ENCODE measurements at places on chromosomes 3 and 15.

DNA sequence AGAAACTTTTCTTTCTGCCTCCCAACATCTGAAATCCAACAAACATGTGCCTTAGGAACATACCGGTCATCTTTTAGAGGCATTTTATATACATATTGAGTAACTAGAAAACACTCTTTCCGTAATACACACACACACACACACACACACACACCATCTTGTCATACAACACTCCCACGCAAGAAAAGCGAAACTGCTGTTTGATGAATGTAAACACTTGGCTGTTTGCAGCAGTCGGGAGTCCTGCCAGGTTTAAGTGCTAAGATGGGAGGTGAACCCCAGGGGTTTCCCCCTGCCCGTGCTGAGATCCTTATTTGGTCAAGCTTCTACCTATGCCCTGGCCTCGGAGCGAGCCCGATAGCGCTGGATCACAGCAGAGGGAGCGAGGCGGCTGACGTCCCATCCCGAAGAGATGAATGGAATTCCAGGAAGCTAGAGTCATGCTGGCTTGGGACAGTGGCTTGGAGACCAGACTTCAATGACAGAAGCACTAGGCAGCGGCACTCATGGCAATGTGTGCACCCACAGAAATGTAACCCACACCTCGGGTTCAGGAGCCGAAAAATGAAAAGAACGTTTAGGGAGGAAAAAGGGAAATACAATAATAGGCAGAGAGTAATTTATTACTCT, 1.3 kb upstream of the THBS1 start:
- DNase-seq: no peak

DNA sequence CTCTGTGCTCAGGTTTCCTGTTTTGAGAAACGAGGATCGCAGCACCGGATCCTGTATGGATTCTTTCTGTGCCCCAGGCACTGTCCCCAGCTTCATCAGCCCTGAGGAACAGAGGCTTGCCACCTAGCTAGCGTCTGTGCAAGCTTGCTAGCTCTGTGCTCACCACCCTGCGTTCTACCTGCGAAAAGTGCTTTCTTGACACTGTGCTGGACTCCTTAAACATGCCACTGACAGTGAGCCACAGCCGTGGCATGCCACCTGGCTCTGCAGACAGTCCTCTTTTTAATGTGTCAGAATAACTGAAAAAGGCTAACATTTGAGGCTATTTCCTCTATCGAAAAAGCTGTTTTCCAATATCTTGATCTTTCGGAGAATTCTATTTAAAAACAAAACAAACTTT, 1.4 kb downstream of the PGPEP1L start:
- DNase-seq: no peak

DNA sequence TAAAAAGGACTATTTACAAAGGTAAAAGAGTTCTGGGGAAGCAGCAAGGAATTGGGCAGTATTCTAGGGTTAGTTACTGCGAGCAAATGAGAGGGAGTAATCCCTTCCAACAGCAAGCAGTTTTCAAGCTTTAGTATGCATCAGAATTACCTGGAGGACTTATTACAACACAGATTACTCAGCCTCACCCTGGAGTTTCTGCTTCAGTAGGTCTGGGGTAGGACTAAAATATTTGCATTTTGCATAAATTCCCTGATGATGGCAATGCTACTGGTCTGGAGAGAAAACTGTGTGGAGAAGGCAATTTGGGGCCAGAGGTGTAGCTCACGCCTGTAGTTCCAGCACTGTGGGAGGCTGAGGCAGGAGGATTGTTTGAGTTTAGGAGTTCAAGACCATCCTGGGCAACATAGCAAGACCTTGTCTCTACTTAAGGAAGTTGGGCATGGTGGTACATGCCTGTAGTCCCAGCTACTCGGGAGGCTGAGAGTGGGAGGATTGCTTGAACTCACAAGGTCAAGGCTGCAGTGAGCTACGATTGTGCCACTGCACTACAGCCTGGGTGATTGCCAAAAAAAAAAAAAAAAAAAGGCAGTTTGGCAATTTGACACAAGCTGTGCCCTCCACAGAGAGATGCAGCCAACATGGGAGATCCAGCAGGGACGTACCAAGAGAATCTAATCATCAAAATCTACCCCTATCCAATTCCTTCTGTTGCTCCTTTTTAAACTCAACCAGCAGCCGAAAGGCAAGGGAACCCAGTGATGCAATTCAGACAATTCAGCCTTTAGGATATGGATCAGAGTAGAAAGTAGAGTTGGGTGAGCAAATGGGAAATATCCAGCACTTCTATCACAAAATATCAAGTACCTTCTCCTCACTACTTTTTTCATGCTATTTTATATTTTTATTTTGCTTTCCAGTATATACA, 27.1 kb upstream of the AP4E1 start:
- DNase-seq: no peak

DNA sequence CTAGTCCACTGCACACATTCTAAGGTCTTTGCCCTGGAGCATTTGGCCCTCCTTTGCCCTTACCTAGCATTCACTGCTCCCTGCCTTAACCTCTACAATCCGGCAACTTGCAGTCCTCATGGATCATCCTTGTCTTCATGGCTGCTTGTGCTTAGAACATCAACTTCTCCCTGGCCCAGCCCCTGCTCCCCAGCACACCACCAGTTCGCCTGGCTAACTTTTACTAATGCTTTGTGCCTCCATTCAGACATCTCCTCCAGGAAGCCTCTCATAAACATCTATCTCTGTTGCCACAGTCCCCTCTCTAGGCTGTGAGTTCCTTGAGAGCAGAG, 57.1 kb downstream of the AAGAB start:
- no peak for DNase-seq

DNA sequence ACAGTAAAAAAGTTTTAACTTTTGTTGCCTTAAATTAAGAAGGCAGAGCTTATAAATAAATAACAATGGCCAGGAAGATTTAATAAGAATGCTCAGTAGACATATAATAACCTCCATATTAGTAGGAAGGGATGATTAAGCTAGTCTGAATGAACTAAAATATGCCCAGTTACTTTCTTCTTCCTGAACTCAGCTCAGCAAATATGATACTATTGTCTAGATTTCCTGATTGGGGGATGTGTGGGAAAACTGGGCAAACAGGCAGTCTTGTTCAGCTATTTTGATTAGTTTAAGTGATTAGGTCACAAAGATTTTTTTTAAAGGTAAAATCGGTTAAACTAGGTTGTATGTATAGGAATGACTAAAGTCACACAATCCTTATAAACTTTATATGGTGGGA, 167.2 kb upstream of the SLC2A2 start:
- no peak for DNase-seq

- DNase-seq: peak; percentile 90
Observed at GRCh38 chr3:124730129-124730940, at the start of gene UMPS. UMPS (plus strand) TSS chr3:124730452; CDS start chr3:124730472, 20 bp downstream.

DNA sequence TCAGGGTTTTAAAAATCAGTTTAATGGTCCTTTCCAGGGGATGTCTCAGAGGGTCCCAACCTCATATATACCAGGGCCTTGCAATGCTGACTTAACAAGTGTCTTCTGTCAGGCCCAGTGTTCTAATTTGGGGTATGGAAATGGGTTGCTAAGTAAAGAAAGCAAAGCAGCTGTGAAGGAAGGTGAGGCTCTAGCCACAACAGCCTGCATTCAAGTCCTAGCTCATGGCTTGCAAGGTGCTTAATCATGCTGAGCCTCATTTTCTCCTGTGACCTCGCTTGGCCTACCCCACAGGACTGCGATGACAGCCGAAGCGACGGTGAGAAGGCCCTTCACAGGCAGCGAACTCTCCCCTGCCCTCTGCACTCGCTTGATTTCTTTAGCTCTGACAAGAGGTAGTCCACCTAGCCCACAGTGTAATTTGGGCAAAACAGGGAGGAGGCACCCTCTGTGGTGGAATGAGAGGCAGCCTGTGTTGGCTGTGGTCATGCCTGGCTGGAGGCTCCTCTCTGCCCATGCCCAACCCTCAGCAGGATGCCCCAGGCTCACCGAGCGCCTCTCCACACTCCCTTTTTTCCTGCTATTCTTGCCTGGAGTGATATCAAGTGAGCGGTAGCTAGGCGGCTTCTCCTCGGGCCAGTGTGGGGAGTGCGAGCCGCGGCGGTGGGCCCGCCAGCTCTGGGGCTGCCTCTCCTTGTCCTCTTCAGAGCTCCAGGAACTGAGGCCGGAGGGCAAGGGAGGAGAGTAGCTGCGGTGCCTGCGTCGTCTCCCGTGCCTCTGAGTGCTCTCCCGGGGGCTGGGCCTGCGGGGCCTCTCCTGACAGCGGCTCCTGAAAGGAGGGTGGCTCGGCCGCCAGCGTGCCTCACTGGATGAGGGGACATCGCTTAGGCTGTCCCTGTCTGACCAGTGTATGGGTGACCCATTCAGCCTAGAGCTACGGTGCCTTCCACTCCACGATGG, 29.2 kb downstream of the ILDR1 start:
- no peak for DNase-seq

DNA sequence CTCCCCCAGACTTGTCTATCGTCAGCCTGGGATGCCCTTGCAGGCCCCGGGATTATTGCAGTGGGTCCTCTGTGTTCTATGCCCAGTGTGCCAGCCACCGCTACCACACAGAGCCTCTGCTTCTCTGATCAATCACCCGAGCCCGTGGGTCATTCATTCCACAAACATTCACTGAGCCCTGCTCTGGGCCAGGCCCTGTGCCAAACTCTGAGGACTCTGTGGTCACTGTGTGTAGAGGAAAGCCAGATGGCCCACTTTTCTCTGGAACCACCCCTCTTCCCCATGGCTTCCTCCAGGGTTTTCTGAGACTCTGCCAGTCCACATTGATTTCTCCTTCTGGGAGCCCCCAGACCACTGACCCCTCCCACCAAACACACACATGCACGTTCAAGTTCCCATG, 55.5 kb downstream of the BSN start:
- DNase-seq: no peak

DNA sequence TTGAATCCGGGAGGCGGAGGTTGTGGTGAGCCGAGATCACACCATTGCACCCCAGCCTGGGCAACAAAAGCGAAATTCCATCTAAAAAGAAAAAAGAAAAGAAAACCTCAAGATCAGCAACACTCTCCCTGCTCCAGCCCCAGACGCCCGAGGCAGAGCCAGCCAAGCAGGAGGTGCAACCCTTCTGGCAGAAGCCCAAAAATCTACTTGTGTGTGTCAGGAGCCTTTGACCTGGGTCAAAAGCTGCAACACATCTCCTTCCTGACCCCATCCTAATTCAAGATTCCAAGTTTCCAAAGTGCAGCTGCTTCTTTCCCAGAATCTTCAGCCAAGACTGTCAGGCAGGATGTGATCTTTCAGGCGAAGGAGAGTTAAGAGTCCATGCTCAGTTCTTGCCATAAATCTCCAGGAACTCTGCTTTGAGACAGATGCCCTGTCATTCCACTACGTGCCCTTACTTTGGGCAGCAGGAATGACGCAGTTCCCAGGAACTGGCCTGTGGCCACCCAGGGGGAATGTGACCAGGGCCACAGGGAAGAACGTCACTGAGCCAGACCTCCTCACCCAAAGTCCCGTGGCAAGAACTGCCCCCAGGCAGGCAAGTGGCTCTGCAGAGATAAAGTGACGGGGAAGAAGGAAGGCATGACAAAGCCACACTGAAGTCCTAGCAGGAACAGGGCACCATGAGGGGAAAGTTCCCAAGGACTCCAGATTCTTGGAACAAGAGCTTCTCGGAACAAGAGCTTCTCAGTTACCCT, 39.4 kb downstream of the SH3BP5 start:
- DNase-seq: no peak

- DNase-seq: no peak
Observed at GRCh38 chr3:125128861-125129501, 73.2 kb upstream of the HEG1 start.

- no peak for DNase-seq
Observed at GRCh38 chr3:75242012-75242735, 422.0 kb upstream of the FRG2C start.

- DNase-seq: no peak
Observed at GRCh38 chr15:100958326-100959065, 39.3 kb downstream of the LRRK1 start.

GRCh38 chr15:48965972-48966371, 2.3 kb upstream of the SHC4 start:
- no peak for DNase-seq

DNA sequence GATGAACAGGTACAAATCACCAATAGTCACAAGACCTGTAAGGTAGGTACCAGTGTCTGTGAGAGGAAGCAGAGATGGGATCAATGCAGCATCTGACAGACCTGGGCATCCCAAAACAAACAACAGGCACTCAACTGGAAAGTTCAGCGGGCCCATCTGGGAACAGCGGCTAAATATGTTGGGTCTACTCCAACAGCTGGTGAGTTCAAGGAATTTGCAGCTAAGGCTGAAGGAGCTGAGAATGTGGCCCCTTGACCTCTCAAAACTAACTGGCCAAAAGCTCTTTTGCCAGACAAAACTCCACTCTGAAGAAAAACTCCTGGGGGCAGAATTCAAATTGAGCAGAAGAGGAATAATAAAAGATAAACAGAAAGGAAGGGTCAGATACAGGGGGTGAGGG, 24.4 kb downstream of the AVEN start:
- DNase-seq: no peak

DNA sequence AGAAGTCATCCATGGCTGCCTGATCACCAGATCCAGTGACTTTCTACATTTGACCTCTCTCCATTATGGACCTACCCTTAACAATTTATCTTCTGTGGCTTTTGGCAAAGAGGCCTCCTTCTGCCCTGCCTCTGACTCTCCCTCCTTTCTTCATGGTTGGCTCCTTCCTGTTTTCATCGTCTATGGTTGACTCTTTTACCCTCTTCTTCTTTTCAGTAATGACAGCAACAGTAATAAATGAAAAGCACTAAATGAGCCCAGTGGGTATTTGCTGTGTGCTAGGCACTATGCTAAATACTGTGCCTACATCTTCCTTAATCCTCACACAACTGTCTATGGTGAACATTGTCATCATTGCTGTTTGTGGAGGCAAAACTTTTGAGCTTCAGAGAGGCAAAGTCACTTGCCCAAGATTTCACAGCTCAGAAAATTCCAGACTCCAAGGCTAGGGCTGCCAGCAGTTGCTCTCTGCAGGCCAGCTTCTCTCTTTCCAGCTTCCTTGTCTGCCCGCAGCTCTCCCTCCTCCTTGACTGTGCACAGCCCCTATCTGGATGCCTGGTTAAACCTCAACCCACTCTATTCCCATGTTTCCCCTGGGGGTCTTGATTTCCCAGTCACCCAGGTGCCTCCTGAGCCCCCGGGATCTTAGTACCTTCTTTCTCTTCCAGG, 24.6 kb downstream of the ITPR1 start:
- no peak for DNase-seq

DNA sequence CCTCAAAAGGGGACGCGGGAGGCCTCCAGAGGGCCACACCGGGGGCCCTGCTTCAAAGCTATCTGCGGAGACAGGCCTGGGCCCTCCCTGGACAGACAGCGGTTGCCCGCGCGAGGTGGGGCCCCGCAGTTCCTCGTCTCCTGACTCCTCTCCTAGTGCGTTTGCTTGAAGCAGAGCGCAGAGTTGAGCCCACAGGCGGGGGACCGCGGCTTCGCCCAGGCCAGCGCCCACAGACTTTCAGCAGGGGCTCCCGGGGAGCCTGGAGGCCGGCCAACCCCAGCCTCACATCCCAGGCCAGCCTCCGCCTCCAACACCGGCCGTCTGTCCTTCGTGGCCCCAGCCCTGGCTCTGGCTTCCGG, 540 bp upstream of the ADAMTS7 start:
- DNase-seq: no peak

DNA sequence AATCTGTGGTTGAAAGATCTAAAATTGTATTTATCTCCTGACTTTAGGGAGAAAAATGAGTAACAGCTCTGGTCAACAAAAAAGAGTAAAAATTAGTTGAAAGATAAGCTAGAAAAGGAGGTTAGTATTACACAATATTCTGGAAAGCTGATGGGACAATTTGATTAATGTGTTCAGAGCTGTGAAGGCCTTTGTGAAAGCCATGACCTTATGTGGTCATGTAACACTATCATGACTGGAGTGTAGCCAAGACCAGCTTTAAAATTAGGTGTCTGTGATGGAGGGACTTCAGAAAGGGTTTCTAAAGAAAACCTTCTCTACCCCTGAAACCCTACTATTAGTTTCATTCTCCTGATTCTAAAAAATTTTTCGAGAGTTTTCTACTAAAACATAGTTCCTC, 127.2 kb downstream of the NFKBIZ start:
- no peak for DNase-seq
